Right lung (tissue), 10 donors: ENCODE measurements at places on chromosomes 2 and 18.

- no peak for DNase-seq
Observed at GRCh38 chr2:204479557-204479956, 65.7 kb upstream of the PARD3B start.

DNA sequence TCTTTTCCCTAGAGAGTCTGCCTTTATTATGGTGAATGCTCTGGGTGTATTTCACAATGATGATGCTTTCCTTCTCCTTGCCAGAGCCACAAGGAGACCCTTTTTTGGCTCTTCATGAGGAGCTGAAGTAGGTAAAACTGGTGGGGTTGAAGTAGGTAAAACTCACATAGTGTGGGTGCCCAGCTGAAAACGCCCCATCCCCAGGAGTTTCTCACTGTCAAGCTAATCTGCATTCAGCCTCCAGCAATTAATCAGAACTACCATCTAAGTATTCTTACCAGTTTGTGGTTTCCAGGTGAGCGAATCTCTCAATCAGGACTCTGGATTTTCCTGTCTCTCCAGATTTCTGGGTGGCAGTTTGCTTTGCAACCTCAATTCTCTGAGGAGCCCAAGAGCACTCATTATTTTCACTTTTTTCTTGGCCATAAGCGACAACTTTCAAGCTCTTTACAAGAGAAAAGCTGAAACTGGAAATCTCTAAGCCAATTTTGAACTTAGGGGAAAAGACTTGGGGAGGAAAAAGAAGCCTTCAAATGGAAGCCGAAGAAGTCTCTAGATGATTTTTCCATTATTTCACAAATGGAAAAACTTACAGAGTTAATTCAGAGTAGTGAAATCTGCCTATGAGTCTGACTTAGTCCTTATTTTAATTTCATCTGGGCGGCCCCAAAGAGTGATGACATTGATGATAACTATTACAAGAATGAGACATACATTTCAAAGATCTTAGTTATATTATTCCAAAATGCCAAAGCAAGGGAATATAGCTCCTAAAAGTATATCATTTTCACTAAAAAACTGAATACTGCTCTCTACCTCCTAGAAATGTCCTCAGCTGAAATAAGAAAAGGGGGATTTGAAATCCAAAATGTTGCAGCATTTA lies 121.4 kb upstream of the MAP3K20 start:
- no peak for DNase-seq

DNA sequence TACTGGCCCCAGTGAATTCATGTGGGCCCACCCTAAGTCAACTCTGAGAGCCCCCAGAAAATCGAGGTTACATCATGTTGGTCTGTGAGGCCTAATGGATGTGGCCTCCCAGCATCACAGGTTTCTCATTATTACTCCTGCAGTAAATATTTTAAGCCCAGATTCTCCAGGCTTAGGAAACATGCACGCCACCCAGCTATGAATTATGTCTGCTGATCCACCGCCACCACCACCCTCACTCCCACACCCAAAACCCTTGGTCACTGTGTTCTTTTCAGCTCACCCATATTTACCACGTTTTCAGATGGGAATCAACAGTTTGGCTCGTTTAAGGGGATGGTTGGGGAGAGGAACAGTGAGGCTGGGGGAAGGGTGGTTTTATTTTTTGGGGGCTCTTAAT lies 128.6 kb downstream of the NCK2 start:
- DNase-seq: no peak

GRCh38 chr2:152075461-152076050 lies 23.3 kb downstream of the CACNB4 start:
- no peak for DNase-seq

- no peak for DNase-seq
Observed at GRCh38 chr2:158713523-158714138, 81.5 kb upstream of the DAPL1 start.

GRCh38 chr2:203688798-203689197 lies 17.6 kb upstream of the CD28 start:
- DNase-seq: no peak

DNA sequence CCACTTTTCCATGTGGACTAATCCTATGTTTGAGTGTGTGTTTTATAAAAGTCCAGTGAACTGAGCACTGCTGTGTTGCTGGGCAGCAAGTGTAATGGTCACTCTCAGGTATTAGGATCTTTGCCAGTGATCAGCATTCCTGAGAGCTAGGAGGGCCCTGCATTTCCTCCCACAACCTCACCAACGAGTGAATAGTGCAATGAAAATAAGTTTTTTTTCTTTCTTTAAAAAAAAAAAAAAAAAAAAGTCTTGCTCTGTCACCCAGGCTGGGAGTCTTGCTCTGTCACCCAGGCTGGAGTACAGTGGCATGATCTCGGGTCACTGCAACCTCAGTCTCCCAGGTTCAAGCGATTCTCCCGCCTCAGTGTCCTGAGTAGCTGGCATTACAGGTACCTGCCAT lies 6.5 kb upstream of the OSBPL6 start:
- no peak for DNase-seq

GRCh38 chr2:71064110-71064611 lies 4.3 kb upstream of the NAGK start:
- DNase-seq: no peak

DNA sequence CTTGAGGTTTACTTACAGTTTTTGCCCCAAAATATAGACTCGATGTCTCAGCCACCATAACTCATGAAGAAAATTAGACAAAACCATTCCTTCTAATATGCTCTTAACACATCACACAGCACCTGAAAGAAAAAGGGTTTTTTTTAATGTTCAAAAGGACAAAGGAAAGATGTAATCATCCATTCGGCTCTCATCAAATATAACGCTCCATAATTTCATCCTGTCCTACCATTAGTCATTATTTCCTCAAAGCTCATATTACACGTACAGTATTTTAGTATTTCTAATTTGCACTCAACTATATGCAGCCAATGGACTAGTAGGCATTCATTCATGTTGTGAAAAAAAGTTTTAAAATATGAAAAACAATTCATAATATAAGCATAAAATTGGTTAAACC lies 24.8 kb downstream of the ESCO1 start:
- no peak for DNase-seq

- DNase-seq: no peak
Observed at GRCh38 chr18:47968721-47969120, 38.3 kb upstream of the SMAD2 start.

DNA sequence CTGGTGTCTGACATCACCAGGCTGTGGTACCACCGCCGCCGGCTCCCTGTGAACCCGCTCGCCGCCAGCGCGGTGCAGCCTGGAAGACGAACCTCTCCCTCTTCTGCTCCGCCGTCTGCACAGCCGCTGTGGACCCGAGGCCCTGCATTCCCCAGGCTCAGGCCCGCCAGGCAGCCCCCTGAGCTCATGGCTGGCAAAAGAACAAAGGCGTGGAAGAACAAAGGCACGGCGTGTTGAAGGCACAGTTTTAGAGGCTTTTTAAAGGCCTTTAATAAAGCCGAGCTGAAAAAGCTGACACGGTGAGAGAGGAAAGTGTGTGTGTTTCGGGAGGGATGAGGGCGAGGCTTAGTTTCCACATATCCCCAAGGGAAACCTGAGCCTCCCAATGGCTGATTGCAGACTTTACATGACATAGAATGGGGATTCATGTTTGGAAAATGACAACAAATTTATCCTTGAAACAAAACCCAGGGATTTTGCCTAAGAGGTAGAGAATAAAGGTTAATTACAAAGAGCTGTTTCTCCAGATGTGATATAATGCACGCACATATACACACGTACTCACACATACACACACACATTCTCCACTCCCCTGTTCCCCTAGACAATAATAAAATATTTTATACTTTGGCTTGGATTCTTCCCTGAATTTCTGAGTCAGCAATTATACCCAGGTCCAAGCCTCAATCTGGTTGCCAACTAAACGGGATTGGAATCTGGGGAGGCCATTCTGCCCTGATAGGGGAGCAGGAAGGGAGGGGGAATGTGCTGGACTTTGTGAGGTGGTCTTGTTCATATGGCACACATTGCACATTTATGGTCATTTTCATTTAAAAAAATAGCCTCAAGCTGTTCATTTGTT lies 39.7 kb downstream of the RFX8 start:
- peak; percentile 25 for DNase-seq

DNA sequence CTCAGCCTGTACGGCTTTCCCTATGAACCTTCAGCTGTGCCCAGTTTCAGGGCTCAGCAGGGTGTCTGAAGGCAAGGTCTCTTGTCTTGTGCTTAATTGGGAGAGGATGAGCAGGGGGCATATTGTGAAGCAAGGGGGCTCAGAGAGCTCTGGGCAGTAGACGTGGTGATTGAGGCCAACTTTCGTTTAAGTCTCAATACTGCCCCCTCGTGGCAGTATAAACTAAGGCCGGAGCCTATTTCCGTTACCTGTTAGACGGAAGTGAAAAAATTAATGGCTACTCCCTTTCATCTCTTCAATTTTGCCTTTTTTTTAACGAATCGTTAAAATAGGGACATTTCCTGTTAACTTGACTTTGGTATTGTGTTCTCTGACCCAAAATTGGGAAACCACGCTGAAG lies 193.4 kb downstream of the TDRD15 start:
- DNase-seq: no peak

DNA sequence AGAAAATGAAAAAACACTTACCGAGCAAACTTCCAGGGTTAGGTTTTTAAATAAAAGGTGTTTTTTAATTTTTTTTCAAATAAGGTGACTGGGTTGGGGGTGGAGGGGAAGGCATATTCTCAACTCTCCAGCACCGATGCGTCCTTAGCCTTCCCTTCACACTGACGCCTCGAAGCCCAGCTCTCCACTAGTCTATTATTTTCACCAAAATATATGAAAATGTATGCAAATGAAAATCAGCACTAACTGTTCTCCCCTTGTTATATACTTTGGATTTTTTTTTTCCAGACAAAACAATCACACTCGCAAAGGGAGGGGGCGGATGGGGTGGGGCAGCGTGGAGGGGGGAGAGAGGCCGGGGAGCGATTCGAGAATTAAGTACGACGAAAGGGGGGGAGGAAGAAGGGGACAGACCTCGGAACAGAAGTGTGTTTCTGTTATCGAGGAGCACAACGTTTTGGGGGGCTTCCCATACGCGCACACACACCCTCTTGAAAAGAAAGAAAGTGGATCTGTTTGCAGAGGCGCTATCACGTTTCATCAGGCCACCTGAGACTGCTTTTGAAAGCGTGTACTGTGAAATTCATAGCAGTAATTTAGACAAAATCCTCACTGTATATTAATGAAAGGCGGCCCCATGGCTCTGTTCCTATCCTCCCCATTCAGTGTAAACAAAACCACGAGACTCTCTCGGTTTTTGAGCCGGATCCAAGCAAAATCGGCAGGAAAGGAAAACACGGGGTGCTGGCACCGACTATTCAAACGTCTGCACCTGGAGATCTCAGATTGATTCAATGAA lies 2.4 kb upstream of the POU3F3 start:
- no peak for DNase-seq

DNA sequence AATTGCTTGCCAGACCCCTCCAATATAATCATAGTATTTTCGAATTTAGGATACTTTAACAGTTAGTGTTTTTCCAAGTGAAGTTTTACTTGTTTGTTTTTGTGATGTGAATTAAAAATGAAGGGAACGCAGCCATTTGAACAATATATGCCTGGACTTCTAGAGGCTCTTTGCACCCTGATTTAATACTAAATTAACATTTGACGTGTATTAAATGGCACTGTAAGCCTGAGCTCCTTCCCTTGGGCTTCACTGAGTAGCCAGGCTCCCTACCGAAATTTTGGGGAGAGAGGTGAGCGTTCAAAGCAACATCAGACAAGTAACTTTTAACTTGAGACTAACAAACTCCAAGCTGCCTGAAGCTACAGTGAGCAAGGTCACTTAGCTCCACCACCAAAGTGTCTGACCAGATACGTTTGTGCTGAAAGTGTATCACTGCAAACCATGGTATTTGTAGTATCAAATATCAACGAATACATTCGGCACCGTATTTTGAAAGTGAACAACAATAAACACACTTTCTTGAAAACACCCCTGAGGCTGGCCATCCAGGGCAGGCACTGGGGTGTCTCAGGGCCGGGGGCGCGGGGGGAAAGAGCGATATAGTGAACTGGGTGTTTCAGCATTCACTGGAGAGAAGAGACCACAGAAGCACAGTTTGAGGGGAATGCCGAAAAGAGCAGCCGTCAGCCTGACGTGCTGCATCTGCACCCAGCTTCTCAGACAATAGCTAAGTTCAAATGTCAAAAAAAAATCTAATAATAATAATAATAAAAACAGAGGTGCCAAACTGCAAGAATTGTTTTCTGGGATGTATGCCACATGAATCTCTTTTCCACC lies 7.7 kb upstream of the POU3F3 start:
- no peak for DNase-seq

- DNase-seq: peak; percentile 51
Observed at GRCh38 chr18:21997207-21998143, 171.9 kb upstream of the GATA6 start.

DNA sequence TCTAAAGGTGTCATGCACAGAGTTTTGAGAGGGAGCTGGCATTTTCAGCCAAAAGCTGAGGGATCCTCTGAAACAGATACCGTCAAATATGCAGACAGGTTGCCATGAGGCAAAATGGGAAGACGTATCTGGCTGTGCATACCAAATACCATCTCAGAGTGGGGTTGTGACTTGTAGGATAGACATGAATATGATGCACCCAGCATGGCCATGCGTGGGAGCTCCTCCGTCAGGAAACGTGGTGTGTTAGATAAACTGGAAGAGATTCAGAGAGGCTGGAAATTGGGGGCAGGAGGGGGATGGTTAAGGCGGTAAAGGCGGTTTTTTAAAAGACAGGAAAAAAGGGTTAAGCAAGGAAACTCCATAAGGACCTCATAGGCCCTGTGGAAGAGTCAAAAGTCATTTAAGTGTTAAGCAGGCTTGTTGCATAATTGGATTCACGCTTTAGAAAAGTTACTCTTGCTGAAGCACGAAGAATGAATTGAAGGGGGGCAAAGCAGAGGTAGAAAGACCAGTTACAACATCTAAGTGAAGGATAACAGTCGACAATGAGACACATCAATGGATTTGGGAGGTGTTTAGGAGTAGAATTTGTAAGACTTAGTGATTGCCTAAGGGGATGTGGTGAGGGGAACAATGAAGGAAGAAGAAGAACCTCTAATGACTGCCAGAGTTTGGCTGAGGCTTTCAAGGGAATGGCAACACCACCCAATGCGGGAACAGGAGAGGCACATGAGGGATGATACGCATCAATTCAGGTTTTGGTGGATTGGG lies 139.6 kb upstream of the CTAGE1 start:
- no peak for DNase-seq

GRCh38 chr18:11005528-11005927 lies 143.8 kb downstream of the PIEZO2 start:
- DNase-seq: no peak

DNA sequence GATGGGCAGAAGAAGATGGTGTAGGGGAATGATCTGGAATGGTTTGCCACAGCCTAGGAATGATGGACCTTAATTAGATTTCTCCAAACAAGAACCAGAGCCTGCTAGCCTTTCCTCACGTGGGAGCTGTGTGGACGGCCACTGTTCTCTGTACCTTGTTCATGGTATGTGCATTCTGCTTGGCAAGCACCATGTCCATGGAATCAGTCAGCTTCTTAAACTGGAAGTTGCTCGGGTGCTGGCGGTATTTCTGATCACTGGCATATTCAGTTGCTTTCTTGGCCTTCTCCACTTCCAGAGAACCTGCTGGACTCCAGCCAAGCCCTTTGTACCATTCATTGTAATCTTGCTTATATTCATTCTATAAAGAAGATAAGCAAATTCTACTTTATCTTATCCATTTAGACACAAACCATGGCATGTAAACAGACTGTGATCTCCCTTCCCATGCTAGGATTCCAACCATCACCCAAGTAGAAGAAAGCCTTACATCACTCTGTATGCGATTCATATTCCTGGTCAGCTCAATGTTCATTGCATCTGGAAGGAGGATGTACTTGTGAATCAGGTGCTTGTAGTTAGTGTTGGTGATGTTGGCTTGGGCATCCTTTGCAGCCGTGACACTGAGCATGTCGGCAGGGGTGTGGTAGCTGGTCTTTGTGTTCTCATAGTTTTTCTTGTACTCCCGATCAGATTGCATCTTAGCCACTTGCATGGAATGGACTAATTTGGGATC lies 78.4 kb downstream of the NEB start:
- no peak for DNase-seq
